ENCODE measurements at places on chromosomes 5 and 9. TPM values are rescaled to one million over a fixed set of nuclear protein-coding genes. Genes with fewer than 3 reads are reported as not detected.

The GDA gene
- polyA plus RNA-seq, result not detected

The ZBTB6 gene
- polyA plus RNA-seq, result 1.6 TPM

The GPR150 gene
- polyA plus RNA-seq, result 0.28 TPM

The ANKRD31 gene
- polyA plus RNA-seq, result not detected

The PCDHB13 gene
- polyA plus RNA-seq, result 0.64 TPM

The C8G gene
- polyA plus RNA-seq, result 0.70 TPM

The OR1Q1 gene
- not detected for polyA plus RNA-seq

The MZB1 gene
- polyA plus RNA-seq, result not detected

The ZNF483 gene
- polyA plus RNA-seq, result 0.14 TPM

The LRRC70 gene
- 32.6 TPM for polyA plus RNA-seq

The FBN2 gene
- 17.2 TPM for polyA plus RNA-seq

The ZBTB34 gene
- 4.0 TPM for polyA plus RNA-seq

The ARHGEF28 gene
- 29.5 TPM for polyA plus RNA-seq

The SLC44A1 gene
- 11.5 TPM for polyA plus RNA-seq

The LRRTM2 gene
- polyA plus RNA-seq, result 0.06 TPM

The SEMA5A gene
- polyA plus RNA-seq, result 0.06 TPM

The IL12B gene
- polyA plus RNA-seq, result not detected

The SV2C gene
- not detected for polyA plus RNA-seq

The IL7R gene
- polyA plus RNA-seq, result 1.0 TPM

The TMEFF1 gene
- 3.2 TPM for polyA plus RNA-seq

The ACTBL2 gene
- polyA plus RNA-seq, result 0.03 TPM

The IL9 gene
- polyA plus RNA-seq, result not detected

The PCSK1 gene
- polyA plus RNA-seq, result 0.95 TPM

The PCDHGB1 gene
- 0.39 TPM for polyA plus RNA-seq

The NXNL2 gene
- 0.14 TPM for polyA plus RNA-seq

The IFNA2 gene
- polyA plus RNA-seq, result not detected

The DMRTA1 gene
- polyA plus RNA-seq, result 0.19 TPM

The IFNA7 gene
- polyA plus RNA-seq, result not detected

The PCDHB16 gene
- 0.18 TPM for polyA plus RNA-seq

The INSYN2B gene
- 17.1 TPM for polyA plus RNA-seq

The SLU7 gene
- 10.2 TPM for polyA plus RNA-seq

The HTR1A gene
- not detected for polyA plus RNA-seq

The OBP2A gene
- not detected for polyA plus RNA-seq

The FGF10 gene
- not detected for polyA plus RNA-seq
